ENCODE measurements at places on chromosomes 7 and 10.

DNA sequence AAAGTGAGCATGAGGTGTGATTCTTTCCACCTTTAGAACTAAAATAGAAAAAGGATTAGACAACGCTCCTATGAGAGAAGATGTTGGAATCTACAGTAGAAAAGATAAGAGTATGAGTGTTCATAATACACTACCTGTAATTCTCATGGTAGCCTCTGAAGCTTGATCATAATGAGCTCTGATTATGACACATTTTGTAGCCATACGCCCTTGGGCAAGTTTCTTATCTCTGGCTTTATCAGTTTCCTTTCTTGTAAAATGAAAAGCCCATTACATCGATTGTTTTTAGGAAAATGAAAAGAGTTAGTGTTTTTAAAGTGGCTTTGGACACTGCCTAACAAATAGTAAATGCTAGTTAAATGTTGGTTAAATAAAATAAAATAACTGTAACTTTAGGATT, 22.4 kb upstream of the PRSS58 start:
- no peak for DNase-seq

- DNase-seq, result no peak
Measured at GRCh38 chr10:103592186-103593021, 98.9 kb downstream of the NEURL1 start.

DNA sequence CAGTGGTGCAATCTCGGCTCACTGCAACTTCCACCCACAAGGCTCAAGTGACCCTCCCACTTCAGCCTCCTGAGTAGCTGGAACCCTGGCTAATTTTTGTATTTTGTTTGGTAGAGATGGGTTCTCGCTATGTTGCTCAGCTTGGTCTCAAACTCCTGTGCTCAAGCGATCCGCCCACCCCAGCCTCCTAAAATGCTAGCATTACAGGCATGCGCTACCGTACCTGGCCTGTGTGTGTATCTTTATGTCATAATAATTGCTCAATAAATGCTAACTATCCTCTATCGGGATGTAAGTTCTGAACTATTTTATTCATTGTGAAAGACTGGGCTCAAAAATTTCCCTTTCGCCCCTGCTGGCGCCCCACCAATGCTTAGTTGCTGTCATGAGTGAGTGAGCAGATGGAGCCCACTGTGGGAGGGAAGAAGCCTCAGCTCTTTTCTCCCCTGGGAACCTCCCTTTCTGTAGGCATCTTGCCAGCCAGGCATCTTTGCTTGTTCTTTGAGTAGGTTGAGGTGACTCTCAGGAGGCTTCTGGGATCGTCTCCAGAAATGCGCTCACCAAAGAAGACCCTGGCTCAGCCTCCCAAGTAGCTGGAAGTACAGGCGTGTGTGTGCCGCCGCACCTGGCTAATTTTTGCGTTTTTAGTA, 38.3 kb downstream of the CAMK1D start:
- DNase-seq, result no peak

- DNase-seq, result no peak
Measured at GRCh38 chr7:78529392-78529791, 730.8 kb downstream of the PHTF2 start.

DNA sequence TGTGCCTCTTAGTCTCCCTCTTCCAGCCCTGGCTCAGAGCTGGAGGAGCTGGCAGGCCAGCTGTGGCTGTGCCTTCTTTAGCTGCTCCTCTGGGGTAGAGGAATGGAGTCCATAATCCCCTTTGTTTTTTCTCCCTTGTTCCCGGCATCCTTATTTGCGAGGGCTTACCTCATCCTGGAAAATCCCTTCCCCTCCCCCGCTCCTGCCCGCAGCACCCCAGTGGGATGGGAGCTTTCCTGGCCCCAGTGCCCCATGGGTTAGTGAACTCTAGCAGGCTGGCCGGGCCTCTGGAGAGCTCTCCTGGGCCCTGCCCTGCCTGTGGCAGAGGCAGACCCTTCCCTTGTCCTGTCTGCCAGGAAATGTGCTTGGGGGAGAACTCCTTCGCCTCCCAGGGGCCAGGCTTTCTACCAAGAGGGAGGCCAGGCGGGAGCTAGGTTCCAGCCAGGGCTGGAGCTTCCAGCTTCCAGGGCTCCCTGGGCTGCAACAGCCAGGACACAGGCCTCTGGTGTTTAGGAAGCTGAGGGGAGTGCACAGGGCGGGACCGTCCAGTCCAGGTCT, 16.5 kb upstream of the TRIM8 start:
- DNase-seq, result no peak

DNA sequence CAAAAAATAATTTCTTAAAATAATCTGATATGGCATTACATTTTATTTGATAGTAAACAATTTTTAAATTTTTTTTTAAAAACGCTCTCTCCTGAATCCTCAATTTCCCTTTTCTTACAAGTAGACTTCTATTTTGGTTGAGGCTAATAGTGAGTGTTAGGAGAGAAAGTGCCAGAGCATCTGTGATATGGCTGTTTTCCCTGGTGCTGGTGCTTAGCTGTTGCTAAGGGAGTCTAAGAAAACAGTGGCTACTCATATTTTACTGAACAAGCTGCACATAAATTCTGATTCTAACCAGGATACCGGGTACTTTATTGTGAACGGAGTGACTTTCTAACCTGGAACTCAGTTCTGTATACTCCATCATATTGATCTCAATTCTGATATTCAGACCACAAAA, 311.1 kb upstream of the KIAA1217 start:
- DNase-seq, result no peak
